ENCODE measurements at places on chromosomes 4 and X.

DNA sequence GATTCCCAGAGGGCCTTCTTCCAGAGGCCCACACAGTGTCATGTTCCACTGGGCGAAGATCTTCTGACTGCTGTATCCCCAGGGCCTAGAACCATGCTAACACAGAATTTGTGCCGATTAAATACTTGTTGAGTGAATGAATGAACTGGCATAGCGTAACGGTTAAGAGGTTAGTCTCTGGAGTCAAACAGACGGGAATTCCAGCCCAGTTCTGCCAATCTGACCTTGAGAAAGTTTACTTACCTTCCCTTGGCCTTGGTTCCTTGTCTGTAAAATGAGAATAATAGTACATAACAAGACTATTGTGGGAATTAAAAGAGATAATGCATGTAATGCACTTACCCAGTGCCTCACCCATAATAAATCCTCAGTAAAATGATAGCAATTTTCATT is 58.3 kb upstream of the PLAC1 start:
- H3K4me3 ChIP-seq, result no peak overlapping the region
- H3K36me3 ChIP-seq, result no peaks in the 10 kb centered on the region
- H3K4me1 ChIP-seq, result peaks cover 8% of the 10 kb centered on the region
- H3K27ac ChIP-seq, result peak overlapping the region; percentile 12
- no peaks in the 10 kb centered on the region for H3K27me3 ChIP-seq
- DNase-seq, result no peak

- H3K27ac ChIP-seq, result peak overlapping the region; percentile 48
- no peaks in the 10 kb centered on the region for H3K27me3 ChIP-seq
- H3K36me3 ChIP-seq, result no peaks in the 10 kb centered on the region
- DNase-seq, result no peak
These were observed 14.1 kb upstream of the RHOXF2 start for GRCh38 chrX:120144178-120144844.

GRCh38 chrX:45815441-45815840 is 614.8 kb upstream of the DIPK2B start:
- DNase-seq, result no peak
- H3K4me3 ChIP-seq, result no peak overlapping the region
- H3K36me3 ChIP-seq, result peaks cover 16% of the 10 kb centered on the region
- H3K27ac ChIP-seq, result no peak overlapping the region

- H3K4me1 ChIP-seq, result no peaks in the 10 kb centered on the region
- no peaks in the 10 kb centered on the region for H3K36me3 ChIP-seq
- no peak overlapping the region for H3K27ac ChIP-seq
- DNase-seq, result no peak
- no peak overlapping the region for H3K4me3 ChIP-seq
- no peaks in the 10 kb centered on the region for H3K27me3 ChIP-seq
These were observed 317.7 kb downstream of the INPP4B start for GRCh38 chr4:142528433-142528832.

DNA sequence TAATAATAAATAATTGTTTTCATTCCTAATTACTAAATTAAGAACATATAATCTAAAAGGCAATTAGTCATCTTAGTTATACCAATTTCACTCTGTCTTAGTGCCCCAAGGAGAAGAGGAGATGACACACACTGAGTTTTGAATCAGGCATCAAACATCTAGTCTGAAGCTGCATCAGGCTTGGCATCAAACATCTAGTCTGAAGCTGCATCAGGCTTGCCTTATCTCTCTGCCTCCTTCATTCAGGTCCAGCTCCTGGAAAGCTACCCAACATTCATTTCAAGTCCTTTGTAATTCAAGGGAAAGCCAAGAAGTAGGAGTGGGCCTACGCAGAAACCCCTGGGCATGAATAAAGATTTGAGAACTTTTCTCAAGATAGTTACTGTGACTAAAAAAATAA is 62.2 kb downstream of the SH3RF1 start:
- peak overlapping the region; percentile 32 for H3K4me3 ChIP-seq
- H3K27ac ChIP-seq, result no peak overlapping the region
- H3K4me1 ChIP-seq, result peaks cover 39% of the 10 kb centered on the region
- peaks cover 27% of the 10 kb centered on the region for H3K36me3 ChIP-seq
- no peak for DNase-seq
- no peaks in the 10 kb centered on the region for H3K27me3 ChIP-seq

DNA sequence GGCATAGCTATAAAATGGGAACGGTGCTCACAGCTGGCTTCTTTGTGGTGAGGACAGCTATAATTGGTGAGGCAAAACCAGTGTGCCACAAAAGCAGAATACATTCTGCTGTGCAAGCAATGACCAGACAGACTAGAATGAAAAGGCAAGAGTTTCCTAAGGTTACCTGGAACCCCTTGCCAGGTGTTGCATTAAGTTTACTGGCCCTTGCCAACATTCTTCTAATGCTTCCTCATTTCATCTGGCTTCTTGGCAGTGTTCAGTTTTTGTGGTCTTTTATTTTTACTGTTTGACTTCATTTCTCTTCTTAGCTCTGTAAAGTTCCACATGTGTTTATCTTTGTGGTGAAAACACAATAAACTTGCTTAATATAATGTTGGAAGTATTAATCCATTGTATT is 131.4 kb downstream of the PTTG2 start:
- H3K27me3 ChIP-seq, result no peaks in the 10 kb centered on the region
- peaks cover 36% of the 10 kb centered on the region for H3K4me1 ChIP-seq
- no peak overlapping the region for H3K27ac ChIP-seq

GRCh38 chr4:108926061-108926460 is 163.2 kb upstream of the ETNPPL start:
- H3K27ac ChIP-seq, result no peak overlapping the region
- no peak for DNase-seq
- no peaks in the 10 kb centered on the region for H3K36me3 ChIP-seq

DNA sequence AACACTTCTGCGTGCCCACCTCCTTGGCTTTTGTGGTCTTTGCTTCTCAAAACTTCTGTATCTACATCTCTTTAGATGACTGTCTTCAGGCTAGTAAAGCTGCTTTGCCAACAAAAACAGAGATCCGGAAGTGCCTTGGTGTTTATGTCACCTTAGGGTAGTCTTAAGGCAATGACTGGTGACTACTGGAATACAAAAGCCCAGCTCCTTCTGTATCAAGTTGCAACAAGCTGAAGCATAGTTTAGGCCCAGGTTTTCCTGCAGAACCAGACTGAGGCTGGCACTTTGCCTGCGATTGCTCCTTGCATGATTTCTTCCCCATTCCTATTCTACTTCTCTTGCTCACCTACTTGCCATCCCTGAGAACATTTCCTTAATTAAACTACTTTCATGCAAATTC is 333.8 kb downstream of the DMD start:
- no peak for DNase-seq
- no peaks in the 10 kb centered on the region for H3K27me3 ChIP-seq
- no peaks in the 10 kb centered on the region for H3K4me1 ChIP-seq
- H3K27ac ChIP-seq, result no peak overlapping the region
- H3K36me3 ChIP-seq, result no peaks in the 10 kb centered on the region

DNA sequence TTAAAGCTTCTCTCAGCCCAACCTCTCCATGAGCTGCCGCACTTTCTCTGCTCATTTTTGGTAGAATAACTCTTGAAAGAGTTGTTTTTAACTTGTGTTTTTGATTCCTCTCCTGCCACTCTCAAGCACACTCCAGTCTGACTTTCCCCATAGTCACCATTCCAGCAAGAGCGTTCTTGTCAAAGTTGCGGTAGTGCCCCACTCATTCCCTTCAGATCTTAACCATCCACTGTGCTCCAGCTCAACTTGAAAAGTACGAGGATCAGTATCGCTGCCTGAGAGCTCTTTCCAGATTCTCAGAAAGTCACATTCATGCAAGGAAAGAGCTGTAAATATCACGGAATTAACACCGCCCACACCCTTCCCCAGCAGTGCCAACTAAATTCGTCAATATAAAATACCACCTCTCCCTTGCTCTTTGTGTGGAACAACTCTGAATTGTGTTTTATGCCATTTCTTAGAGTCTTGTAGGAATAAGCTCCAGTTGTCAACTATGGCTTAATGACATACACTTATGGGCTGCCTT is 59.7 kb upstream of the IL15 start:
- H3K27ac ChIP-seq, result no peak overlapping the region
- no peaks in the 10 kb centered on the region for H3K27me3 ChIP-seq
- DNase-seq, result no peak
- H3K4me1 ChIP-seq, result no peaks in the 10 kb centered on the region
- no peaks in the 10 kb centered on the region for H3K36me3 ChIP-seq
- no peak overlapping the region for H3K4me3 ChIP-seq

- H3K27ac ChIP-seq, result no peak overlapping the region
- no peak for DNase-seq
- H3K36me3 ChIP-seq, result no peaks in the 10 kb centered on the region
- H3K4me3 ChIP-seq, result no peak overlapping the region
- peaks cover 16% of the 10 kb centered on the region for H3K27me3 ChIP-seq
These were observed 154.9 kb downstream of the STK32B start for GRCh38 chr4:5206016-5206790.
